ENCODE measurements at places on chromosomes 1 and 21.
A peak's percentile ranks its signal among the peaks of the same experiment; 100 is the strongest.

- no peak for DNase-seq
Observed at GRCh38 chr1:85847356-85847755, 139.1 kb upstream of the ZNHIT6 start.

DNA sequence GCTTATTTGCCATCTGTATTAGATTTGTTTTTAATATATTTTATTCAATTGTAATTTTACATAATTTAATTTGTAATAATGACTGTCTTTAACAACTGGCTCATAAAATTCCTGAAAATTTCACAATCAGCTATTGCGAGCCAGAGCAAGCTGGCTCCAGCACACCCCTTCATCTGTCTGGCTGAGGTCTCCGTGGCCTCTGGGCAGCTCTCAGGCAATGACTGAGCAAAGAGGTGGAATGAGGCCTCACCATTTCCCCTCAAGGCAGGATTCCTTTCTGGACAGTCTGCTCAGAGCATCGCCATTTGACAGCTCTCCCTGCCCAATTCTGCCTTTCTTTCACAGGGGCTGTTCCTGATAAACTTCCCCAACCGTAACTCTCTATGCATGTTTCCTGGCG lies 5.8 kb upstream of the KANK4 start:
- DNase-seq: no peak

- DNase-seq: no peak
Observed at GRCh38 chr1:55618199-55618598, 403.0 kb upstream of the USP24 start.

GRCh38 chr1:27940297-27940696 lies 5.5 kb downstream of the SMPDL3B start:
- peak; percentile 54 for DNase-seq

DNA sequence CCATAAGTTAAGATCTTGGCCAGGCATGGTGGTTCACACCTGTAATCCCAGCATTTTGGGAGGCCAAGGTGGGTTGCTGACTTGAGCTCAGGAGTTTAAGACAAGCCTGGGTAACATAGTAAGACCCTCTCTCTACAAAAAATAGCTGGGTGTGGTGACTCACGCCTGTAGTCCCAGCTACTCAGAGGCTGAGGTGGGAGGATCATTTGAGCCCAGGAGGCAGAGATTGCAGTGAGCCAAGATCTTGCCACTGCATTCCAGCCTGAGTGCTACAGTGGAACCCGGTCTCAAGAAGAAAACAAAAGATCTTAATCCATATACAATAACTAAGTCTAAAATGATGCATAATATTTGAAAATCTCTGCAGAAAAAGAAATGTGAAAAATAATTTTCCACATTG lies 165.5 kb upstream of the NR5A2 start:
- no peak for DNase-seq

- no peak for DNase-seq
Observed at GRCh38 chr1:48683839-48684238, 92.9 kb downstream of the BEND5 start.

Data from activated T-helper 1 cell treated with Interleukin-2 at 50 U/mL for 16 hours (primary cell).